Mucosa of gallbladder (tissue), 1 donor: ENCODE measurements at places on chromosomes 16 and 17.

DNA sequence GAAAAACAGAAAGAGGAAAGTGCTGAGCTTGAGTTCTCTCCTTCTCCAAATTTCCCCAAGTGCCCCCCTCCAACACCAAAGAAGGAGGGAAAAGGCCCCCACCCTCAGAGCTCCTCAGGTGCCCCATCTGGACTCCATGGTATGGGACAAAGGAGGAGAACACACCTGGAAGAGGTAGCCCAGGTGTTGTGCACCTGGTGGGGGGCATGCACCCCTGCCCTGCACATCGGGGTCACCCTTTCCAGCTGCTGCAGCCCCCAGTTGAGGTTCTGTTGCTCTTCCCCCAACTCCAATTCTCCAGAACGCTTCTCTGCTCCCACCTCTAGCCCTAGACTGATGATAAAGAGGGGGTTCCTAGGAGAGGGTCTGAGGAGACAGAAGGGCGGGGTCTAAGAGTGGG, 3.0 kb upstream of the COL1A1 start:
- no peak for DNase-seq

GRCh38 chr17:16349431-16349830, 3.8 kb downstream of the CENPV start:
- no peak for DNase-seq

DNA sequence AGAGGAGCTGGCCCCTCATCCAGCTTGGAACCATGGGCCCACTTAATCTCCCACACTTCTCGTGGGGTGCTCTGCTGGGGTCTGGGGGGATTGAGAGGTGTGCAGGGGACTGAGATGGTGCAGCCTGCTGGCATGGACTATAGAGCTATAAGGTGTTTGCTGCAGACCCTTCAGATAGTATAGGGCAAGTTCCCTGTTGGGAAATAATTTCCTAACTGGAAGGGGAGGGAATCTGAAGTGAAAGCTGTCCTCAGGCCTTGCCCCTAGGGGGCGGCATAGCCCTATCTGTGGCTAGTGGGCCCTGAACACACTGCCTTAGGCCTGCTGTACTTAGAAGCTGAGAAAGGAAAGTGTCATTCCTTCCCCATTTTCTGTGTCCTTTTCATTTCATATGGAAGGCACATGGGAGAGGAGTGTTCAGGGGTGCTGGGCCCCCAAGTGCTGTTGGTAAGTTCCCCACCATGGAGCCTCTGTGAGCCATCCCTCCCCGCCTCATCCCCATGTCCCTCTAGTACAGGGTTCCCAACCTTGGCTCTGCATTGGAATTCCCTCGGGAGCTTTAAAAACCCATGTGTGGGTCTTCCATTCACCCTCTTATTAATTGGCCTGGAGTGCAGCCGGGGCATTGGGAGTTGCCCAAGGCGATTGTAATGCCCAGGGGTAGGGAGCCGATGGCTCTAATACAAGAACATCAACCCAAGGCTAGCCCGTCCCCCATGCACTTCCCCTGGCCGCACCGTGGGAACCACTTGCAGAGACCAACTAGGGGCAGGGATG, 19.7 kb downstream of the GOSR2 start:
- DNase-seq: peak; percentile 58

DNA sequence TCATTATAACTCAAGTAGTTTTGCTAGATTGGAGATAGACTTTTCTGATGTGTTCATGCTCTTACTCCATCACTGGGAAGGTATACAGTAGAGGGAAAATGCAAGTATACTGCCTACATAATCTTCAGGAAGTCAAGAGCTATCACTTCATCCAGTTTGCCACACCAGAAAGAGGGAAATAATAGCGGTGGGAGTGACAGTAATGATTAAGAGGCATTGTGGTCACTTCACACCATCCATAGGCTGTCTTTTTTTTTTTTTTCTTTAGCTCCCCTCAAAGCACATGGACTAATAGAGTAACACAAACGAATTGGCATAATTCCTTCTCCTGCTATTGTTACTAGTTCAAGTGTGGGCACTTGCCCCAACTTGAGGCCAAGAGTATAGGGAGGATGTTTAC, 28.4 kb upstream of the HLF start:
- DNase-seq: no peak

GRCh38 chr17:77319211-77320043, 178.7 kb downstream of the SEC14L1 start:
- peak; percentile 86 for DNase-seq

GRCh38 chr16:86428729-86429517, 81.4 kb upstream of the FOXF1 start:
- DNase-seq: no peak

GRCh38 chr17:38720941-38721340, 9.2 kb upstream of the CISD3 start:
- no peak for DNase-seq

- no peak for DNase-seq
These were observed 1.4 kb upstream of the KRT19 start for GRCh38 chr17:41529491-41529915.

DNA sequence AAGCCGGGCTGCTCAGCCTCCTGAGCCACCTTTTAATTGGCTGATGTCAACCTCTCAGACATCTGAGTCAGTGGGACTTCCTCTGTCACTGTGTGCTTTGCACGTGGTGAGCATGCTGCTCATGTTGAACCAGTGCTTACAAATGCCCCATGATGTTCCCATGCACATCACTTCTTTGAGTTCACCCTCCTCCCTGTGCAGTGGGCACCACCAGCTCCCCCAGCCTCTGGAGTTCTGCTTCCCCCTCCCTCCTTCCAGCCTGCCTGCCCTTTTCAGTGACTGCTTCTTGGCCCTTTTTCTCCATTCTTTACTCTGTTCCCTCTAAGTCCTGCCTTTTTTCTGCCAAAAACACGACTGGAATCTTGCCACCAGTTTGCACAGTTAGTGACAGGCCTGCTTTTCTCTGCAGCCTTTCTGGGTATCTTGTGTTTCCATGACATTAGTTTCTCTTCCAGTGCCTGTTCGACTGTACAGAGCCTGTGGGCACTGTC, 41.6 kb downstream of the USP10 start:
- no peak for DNase-seq

DNA sequence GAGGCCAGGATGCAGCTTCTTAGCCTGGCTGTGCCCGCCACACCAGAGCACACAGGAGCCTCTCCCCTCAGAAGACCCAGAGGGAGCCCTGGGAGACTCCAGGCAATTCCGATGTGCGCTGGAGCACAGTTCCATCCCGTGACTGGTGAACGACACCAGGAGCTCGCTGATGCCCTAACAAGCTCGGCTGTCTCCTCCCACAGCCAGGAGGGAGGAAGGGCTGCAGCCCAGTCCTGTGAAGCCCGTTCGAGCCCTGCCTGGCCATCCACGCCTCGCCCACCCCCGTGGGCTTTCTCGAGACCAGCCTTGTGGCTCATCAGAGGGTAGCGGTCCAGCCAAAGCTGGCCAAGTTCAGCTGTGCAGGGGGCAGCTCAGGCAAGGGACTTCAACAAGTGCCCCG, 21.8 kb upstream of the RASD1 start:
- no peak for DNase-seq

GRCh38 chr16:10522966-10523365, 57.4 kb downstream of the EMP2 start:
- no peak for DNase-seq

GRCh38 chr16:66731101-66731500, 20.3 kb downstream of the DYNC1LI2 start:
- no peak for DNase-seq

- no peak for DNase-seq
These were observed 540 bp upstream of the CD300LF start for GRCh38 chr17:74713171-74713755.

GRCh38 chr16:81520151-81520470, 75.5 kb downstream of the CMIP start:
- DNase-seq: no peak

DNA sequence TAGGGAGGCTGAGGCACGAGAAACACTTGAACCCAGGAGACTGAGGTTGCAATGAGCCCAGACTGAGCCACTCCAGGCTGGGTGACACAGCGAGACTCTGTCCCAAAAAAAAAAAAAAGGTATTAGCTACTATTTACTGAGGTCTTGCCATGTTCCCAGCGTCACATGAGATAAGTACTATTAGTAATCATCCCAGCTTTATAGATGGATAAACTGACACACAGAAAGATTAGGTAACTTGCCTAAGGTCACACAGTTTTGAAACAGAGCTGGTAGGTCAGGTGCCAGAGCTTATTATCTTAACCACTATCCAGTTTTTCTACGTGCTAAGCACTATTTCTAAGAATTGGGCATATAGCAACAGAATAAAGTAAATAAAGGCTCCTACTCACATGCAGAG, 51.6 kb downstream of the TEX14 start:
- DNase-seq: no peak

- peak; percentile 37 for DNase-seq
These were observed 1.3 kb downstream of the AKAP1 start for GRCh38 chr17:57086069-57086930.

DNA sequence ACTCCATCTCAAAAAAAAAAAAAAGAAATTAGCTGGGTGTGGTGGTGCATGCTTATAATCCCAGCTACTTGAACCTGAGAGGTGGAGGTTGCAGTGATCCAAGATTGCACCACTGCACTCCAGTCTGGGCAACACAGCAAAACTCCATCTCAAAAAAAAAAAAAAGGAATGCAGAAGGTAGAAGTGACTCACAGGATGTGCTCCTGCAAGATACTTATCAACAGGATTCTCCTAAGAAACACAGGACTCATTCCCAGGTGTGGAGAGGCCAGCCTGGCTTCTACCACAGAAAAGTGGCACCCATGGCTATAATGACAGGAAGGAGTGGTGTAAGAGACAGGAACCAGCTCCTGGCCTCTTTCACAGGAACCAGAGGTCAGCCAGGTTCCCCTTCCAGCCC, 13.8 kb downstream of the ELMO3 start:
- DNase-seq: no peak

- DNase-seq: no peak
These were observed 2.0 kb upstream of the NDRG4 start for GRCh38 chr16:58497935-58498334.

DNA sequence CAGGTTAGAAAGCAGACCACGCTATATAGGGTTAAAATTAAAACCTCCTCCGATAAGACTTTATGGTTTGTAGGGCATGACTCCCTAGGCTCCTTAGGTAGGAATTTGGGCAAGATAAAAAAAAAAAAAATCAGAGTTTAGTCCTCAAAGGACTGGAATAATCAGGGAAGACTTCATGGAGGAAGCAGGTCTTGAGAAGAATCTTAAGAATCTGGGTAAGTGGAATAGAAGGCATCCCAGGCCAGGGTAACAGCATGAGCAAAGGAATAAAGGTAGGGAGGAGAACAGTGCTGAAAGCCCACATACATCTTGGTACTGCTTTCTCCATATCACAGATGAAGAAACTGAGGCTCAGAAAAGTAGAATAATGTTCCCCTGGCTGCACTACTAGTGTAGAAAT, 15.4 kb downstream of the SLC46A1 start:
- DNase-seq: no peak
